ENCODE measurements at places on chromosomes 6 and 20. TPM values are rescaled to one million over a fixed set of nuclear protein-coding genes. Genes with fewer than 3 reads are reported as not detected.

The OXT gene
- total RNA-seq: 1.8 TPM

The BMP7 gene
- 0.39 TPM for total RNA-seq

The IL17A gene
- 0.22 TPM for total RNA-seq

The DNAAF9 gene
- 3.6 TPM for total RNA-seq

The TP53INP2 gene
- total RNA-seq: 9.9 TPM

The RIMS1 gene
- not detected for total RNA-seq

The C4B gene
- 6.4 TPM for total RNA-seq

The DEFB124 gene
- not detected for total RNA-seq

The ARHGAP40 gene
- total RNA-seq: not detected

DNA sequence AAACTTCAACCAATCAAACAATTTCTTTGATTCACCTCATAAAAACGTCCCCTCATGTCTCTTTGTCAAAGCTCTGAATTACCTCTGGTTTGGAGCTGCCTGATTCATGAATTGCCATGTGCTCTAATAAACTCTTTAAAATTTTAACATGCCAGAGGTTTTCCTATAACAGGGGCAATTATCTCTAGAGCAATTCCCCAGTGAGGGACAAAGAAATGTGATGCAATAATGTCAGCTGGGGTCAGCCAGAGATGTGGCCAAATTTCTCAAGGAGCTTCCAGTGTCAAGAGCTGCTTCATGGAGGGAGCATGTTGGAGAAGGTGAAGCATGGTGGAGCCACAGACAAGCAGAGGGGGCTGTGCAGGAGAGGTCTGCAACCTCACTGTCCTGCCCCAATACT lies 38.7 kb upstream of the RFPL4B start:
- H3K4me1 ChIP-seq: no peaks in the 10 kb centered on the region
- H3K27ac ChIP-seq: no peak overlapping the region
- no peak for DNase-seq
- no peak overlapping the region for H3K4me3 ChIP-seq

- no peak overlapping the region for H3K4me3 ChIP-seq
- no peak for DNase-seq
- no peaks in the 10 kb centered on the region for H3K27me3 ChIP-seq
- H3K27ac ChIP-seq: no peak overlapping the region
Measured at GRCh38 chr20:9759392-9759791, 79.5 kb downstream of the PAK5 start.

GRCh38 chr6:118953391-118953790 lies 18.4 kb upstream of the MCM9 start:
- no peak for DNase-seq
- H3K4me3 ChIP-seq: no peak overlapping the region
- H3K27me3 ChIP-seq: no peaks in the 10 kb centered on the region
- H3K36me3 ChIP-seq: no peaks in the 10 kb centered on the region
- H3K4me1 ChIP-seq: no peaks in the 10 kb centered on the region

GRCh38 chr6:1580109-1580508 lies 29.6 kb upstream of the FOXC1 start:
- no peaks in the 10 kb centered on the region for H3K4me1 ChIP-seq
- H3K27me3 ChIP-seq: no peaks in the 10 kb centered on the region
- H3K4me3 ChIP-seq: no peak overlapping the region
- H3K27ac ChIP-seq: no peak overlapping the region

DNA sequence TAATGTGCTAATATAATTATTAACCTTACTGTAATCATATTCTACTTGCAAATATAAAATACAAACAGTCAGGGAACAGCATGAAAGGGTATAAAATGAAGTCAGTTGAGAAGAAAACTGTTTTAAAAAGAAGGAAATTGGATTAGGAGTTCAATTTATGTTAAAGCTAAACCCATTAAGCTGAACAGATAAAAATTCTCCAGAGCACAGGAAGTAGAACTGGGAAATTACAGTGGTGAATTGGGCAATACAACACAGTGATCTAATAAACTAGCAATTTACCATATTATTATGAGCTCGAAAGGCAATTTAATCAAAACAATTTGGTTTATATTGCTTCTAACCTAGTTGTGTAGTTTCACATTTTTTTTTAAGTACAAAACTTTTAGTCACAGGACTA lies 407.4 kb upstream of the RGS17 start:
- no peaks in the 10 kb centered on the region for H3K36me3 ChIP-seq
- no peaks in the 10 kb centered on the region for H3K27me3 ChIP-seq
- H3K4me3 ChIP-seq: no peak overlapping the region
- DNase-seq: no peak
- no peak overlapping the region for H3K27ac ChIP-seq
- H3K4me1 ChIP-seq: no peaks in the 10 kb centered on the region

DNA sequence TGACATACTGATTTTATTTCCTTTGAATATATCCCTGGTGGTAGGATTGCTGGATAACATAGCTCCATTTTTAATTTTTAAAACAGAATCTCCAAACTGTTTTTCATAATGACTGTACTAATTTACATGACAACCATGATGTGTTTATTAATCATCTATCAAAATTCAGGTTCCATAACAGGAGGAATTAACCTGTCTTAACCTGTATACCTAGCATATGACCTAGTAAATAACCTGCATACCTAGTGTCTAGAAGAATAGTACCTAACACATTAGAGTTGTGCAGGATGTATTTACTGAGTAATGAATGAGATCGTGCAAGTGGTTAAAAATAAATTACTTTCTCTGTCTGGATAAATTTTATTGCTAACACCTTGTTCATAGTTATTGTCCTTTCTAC lies 45.8 kb upstream of the ARHGAP18 start:
- no peak overlapping the region for H3K4me3 ChIP-seq
- H3K27me3 ChIP-seq: no peaks in the 10 kb centered on the region
- no peak overlapping the region for H3K27ac ChIP-seq
- no peaks in the 10 kb centered on the region for H3K36me3 ChIP-seq
- H3K4me1 ChIP-seq: peaks cover 14% of the 10 kb centered on the region

DNA sequence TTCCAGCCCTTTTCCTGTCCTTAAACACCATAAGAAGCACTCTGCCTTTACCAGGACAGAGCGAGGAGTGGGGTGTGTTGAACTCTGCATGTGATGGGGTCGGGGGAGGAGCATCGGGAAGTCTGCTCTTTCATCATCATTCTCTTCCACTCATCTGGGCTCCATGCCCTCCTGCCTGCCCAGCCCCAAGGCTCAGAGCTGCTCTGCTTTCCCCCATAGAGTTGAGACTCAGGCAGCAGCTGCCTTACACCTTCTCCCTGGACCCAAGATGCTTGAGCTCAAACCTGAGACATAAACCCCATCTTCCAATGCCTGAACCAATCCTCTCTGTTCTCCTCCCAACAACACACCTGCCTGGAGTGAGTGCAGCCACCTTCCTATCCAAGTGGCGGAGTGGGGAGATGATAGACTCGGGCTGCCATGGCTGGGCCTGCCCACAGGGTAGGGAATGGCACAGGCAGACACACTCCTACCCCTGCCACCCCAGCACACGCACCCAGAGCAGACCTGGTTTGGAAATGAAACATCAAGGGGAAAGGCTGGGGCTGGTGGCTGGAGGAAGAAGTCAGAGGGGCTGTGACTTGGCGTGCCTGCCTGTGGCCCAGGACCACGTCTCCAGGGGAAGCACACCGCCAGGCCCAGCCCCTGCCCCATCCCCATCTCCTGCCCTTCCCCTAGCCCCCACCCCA lies 28.4 kb downstream of the TFEB start:
- H3K4me1 ChIP-seq: peaks cover 29% of the 10 kb centered on the region
- H3K36me3 ChIP-seq: no peaks in the 10 kb centered on the region
- peak overlapping the region; percentile 47 for H3K4me3 ChIP-seq
- H3K27me3 ChIP-seq: no peaks in the 10 kb centered on the region

- H3K4me3 ChIP-seq: no peak overlapping the region
- no peak for DNase-seq
- peaks cover 9% of the 10 kb centered on the region for H3K4me1 ChIP-seq
- H3K27ac ChIP-seq: no peak overlapping the region
Measured at GRCh38 chr6:1200409-1201101, 111.3 kb upstream of the FOXQ1 start.

- no peak overlapping the region for H3K4me3 ChIP-seq
Measured at GRCh38 chr6:23013776-23014175, 444.4 kb downstream of the HDGFL1 start.

GRCh38 chr6:72748759-72749158 lies 126.9 kb downstream of the KCNQ5 start:
- H3K27ac ChIP-seq: peak overlapping the region; percentile 72
- no peaks in the 10 kb centered on the region for H3K27me3 ChIP-seq
- peak; percentile 18 for DNase-seq
- peaks cover 10% of the 10 kb centered on the region for H3K4me1 ChIP-seq
- no peaks in the 10 kb centered on the region for H3K36me3 ChIP-seq
- no peak overlapping the region for H3K4me3 ChIP-seq

- no peak for DNase-seq
- H3K27me3 ChIP-seq: no peaks in the 10 kb centered on the region
- H3K4me3 ChIP-seq: no peak overlapping the region
- H3K36me3 ChIP-seq: peaks cover 1% of the 10 kb centered on the region
- no peaks in the 10 kb centered on the region for H3K4me1 ChIP-seq
- no peak overlapping the region for H3K27ac ChIP-seq
Measured at GRCh38 chr6:116329156-116329555, 41.6 kb upstream of the DSE start.

- no peak overlapping the region for H3K27ac ChIP-seq
- peak; percentile 57 for DNase-seq
- H3K4me3 ChIP-seq: peak overlapping the region; percentile 46
- peaks cover 21% of the 10 kb centered on the region for H3K4me1 ChIP-seq
- H3K27me3 ChIP-seq: no peaks in the 10 kb centered on the region
- peaks cover 1% of the 10 kb centered on the region for H3K36me3 ChIP-seq
Measured at GRCh38 chr6:166494757-166495486, 91.6 kb downstream of the RAMACL start.

DNA sequence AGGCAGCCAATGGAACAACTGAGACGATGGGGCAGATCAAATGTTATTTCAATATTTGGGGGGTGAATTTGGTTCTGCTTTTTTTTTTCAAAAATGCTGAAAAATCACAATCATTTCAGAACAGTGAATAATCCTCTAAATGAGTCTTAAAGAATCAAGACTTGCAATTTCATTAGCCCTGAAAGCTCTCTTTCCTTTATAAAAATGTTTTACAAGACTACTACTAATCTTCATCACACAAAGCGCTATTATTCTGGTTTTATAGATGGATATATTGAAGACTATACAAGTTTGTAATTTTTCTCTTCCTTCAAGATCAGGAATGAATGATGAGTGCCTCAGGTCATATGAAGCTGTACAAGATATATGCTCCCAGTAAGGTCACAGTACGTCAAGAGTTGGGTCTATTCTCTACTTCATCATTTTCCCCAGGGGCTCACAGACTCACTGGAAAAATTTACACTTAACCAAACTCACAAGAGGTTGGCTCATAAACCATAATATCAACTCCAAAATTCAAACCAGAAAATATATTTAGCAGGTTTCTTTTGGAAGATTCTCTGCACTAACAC lies 19.5 kb downstream of the RNF24 start:
- peak overlapping the region; percentile 56 for H3K4me3 ChIP-seq
- H3K36me3 ChIP-seq: no peaks in the 10 kb centered on the region
- no peak for DNase-seq
- no peaks in the 10 kb centered on the region for H3K27me3 ChIP-seq
- peak overlapping the region; percentile 95 for H3K27ac ChIP-seq

DNA sequence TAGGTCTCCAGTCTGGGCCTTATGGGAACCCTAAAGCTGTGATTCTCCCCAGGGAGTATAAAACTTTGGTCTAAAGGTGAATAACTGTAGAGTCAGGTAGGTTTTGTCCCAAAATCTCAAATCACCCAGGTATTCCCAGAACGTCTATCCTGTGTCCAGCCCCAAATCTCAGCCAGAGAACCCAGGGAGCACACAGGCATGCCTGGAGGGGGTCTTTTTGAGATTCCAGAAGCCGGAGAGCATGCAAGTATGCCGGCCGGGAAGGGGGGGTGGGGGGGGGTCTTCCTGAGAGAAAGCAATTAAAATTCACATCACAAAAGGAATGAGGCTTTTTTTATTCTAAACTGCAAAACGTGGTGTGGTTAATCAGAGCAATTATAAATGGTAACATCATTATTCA lies 210.0 kb downstream of the PTPRT start:
- H3K4me3 ChIP-seq: no peak overlapping the region
- no peaks in the 10 kb centered on the region for H3K27me3 ChIP-seq
- no peak overlapping the region for H3K27ac ChIP-seq
- no peaks in the 10 kb centered on the region for H3K36me3 ChIP-seq
- H3K4me1 ChIP-seq: no peaks in the 10 kb centered on the region
- no peak for DNase-seq

GRCh38 chr6:34696739-34697543 lies at the start of gene ILRUN:
TSS of gene ILRUN (minus strand) at chr6:34696767. CDS start at chr6:34696603, 164 bp downstream.
- peak; percentile 97 for DNase-seq
- H3K4me1 ChIP-seq: peaks cover 51% of the 10 kb centered on the region
- H3K27me3 ChIP-seq: no peaks in the 10 kb centered on the region
- H3K27ac ChIP-seq: peak within 1 kb of the TSS; percentile 95

DNA sequence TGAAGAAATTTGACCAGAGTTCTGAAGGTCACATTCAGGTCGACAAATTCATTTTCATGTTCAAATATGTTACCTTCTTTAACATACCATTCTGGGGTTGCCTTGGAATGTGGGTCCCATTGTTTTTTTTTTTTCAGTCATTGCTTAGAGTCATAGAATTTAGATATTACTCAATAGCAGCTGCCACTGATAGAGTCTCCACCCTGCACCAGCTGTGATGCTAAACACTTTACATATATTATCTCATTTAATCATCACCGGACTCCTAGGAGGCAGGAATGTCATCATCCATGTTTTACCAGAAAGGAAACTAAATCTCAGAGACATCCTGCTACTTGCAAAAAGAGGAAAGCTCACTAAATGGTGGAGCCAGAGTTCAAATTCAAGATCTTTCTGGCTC lies 204.7 kb downstream of the ESR1 start:
- no peak overlapping the region for H3K4me3 ChIP-seq
- no peak for DNase-seq
- H3K27ac ChIP-seq: no peak overlapping the region
- H3K36me3 ChIP-seq: no peaks in the 10 kb centered on the region
- no peaks in the 10 kb centered on the region for H3K4me1 ChIP-seq

GRCh38 chr20:50369225-50370035 lies 140.8 kb upstream of the PTPN1 start:
- H3K27ac ChIP-seq: no peak overlapping the region
- no peaks in the 10 kb centered on the region for H3K36me3 ChIP-seq
- H3K4me1 ChIP-seq: peaks cover 13% of the 10 kb centered on the region
- no peak for DNase-seq

DNA sequence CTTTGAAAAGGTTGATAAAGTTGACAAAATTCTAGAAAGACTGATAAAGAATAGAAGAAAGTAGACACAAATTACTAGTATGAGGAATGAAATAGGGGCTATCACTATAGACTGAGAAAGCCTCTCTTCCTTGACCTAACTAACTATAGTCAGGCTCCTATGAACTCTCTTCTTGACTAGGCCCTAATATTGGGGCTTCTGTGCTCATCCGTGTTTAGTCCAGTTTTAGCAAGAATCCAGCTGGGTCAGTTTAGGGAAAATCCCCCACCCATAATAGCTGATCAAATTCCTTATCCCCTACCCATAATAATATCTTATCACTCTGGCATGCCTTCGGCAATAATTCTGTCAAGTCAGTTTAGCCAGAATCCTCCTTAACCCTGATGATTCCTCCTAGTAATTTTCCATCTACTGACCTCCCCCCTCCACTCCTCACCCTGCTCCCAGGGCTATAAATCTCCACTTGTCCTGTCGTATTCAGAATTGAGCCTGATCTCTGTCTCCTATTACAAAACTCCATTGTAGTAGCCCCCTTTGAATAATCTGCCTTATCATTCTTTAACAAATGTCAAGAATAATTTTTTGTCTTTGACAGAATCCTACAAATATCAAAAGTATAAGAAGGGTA lies 138.1 kb downstream of the TFAP2A start:
- no peak overlapping the region for H3K27ac ChIP-seq
- H3K4me1 ChIP-seq: no peaks in the 10 kb centered on the region
- H3K36me3 ChIP-seq: no peaks in the 10 kb centered on the region

All from activated T-cell treated with anti-CD3 and anti-CD28 coated beads, Interleukin-2, amount 50 U/mL, for 72 hours (primary cell).